ENCODE measurements at places on chromosomes 6 and 20. TPM values are rescaled to one million over a fixed set of nuclear protein-coding genes. Genes with fewer than 3 reads are reported as not detected.

- peaks cover 4% of the 10 kb centered on the region for H3K27me3 ChIP-seq
- H3K36me3 ChIP-seq, result no peaks in the 10 kb centered on the region
- H3K4me1 ChIP-seq, result no peaks in the 10 kb centered on the region
- H3K4me3 ChIP-seq, result no peak overlapping the region
Measured at GRCh38 chr20:51014797-51015722, 7.8 kb downstream of the KCNG1 start.

The PPARD gene
- total RNA-seq, result 24.6 TPM

DNA sequence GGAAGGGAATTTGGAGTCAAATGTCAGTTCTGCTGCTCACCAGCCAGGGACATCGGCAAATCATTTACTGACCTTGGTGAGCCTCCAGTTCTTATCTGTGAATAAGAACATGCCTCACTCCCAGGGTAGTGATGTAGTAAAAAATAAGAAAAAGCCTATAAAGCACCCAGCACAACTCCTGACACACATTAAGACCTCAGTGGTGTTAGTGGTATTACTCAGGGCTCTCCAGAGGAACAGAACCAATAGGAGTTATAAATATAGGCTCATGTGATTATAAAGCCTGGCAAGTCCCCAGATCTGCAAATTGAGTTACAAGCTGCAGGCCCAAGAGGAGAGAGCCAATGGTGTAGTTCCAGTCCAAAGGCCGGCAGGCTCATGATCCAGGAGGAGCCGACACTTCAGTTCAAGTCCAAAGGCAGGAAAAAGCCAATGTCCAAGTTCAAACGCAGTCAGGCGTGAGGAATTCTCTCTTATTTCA is 71.3 kb upstream of the EYA2 start:
- peaks cover 5% of the 10 kb centered on the region for H3K27me3 ChIP-seq
- DNase-seq, result peak; percentile 27
- H3K27ac ChIP-seq, result peak overlapping the region; percentile 38
- H3K36me3 ChIP-seq, result no peaks in the 10 kb centered on the region

The KHDC1 gene
- not detected for total RNA-seq

GRCh38 chr6:38349795-38350194 is 289.9 kb downstream of the BTBD9 start:
- H3K27me3 ChIP-seq, result no peaks in the 10 kb centered on the region
- DNase-seq, result no peak
- H3K36me3 ChIP-seq, result no peaks in the 10 kb centered on the region
- H3K4me1 ChIP-seq, result no peaks in the 10 kb centered on the region

DNA sequence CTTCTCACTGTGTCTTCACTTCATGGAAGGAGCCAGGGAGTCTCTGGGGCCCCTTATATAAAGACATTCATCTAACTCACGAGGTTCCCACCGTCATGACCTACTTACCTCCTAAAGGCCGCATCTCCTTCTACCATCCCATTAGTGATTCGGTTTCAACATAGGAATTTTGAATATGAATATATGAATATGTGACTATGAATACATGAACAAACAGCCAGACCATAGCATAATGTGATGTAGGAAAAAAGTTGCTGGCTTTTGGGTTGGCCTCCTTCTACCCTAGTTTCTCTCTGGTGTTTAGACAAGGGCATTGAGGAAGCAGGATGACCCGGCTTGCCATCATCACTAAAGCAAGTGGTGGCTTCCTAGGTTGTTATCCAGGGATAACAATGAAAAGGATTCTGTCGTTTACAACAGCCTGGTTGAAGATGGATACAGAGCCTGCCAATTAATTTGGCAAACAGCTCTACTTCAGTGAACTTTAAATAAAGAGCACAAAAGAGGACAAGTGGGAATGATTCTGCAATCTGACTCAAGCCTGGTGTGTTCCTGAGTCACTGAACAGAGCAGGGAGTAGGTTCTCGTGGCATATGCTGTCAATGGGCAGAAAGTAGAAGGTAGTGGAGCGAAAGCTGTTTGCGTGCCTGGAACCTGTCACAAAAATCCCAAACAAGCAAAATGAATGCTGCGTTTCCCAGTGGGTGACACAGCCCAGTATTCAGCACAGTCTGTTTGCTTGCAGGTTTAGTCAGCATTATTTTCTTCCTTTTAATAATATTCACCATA is 44.0 kb upstream of the DOK5 start:
- H3K27me3 ChIP-seq, result no peaks in the 10 kb centered on the region
- H3K27ac ChIP-seq, result no peak overlapping the region
- DNase-seq, result no peak
- no peaks in the 10 kb centered on the region for H3K4me1 ChIP-seq

GRCh38 chr20:3459881-3460307 is 10.9 kb upstream of the ATRN start:
- H3K4me1 ChIP-seq, result peaks cover 3% of the 10 kb centered on the region
- H3K27me3 ChIP-seq, result no peaks in the 10 kb centered on the region
- no peak overlapping the region for H3K27ac ChIP-seq
- no peak overlapping the region for H3K4me3 ChIP-seq
- DNase-seq, result peak; percentile 76
- no peaks in the 10 kb centered on the region for H3K36me3 ChIP-seq

DNA sequence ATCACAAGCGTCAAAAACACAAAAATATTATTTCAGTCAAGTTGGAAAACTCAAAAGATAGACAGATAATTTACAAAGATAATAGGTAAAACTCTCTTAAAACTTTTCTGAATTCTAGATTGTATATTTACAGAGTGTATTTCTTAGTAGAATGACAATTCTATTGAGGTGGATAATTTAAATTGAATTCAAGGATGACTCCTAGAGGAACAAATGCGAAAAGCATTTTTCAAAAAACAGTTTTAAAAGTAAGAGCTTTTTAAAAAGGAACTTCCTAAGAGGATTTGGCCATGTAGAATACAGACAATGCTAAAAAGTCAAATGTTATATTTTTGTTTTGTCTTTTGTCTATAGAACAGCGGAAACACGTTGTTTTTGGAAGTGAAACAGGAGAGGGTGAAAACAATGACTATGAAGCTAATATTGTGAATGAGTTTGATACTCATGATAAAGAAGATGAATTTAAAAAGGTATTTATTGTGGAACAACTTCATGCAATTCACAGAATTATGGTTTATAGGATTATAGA is 90.1 kb downstream of the DNAH8 start:
- H3K27ac ChIP-seq, result no peak overlapping the region
- no peak for DNase-seq
- H3K4me1 ChIP-seq, result no peaks in the 10 kb centered on the region
- no peak overlapping the region for H3K4me3 ChIP-seq
- no peaks in the 10 kb centered on the region for H3K36me3 ChIP-seq

Measured in adrenal gland (tissue), 19 donors.